ENCODE measurements at places on chromosomes 7 and 10.

DNA sequence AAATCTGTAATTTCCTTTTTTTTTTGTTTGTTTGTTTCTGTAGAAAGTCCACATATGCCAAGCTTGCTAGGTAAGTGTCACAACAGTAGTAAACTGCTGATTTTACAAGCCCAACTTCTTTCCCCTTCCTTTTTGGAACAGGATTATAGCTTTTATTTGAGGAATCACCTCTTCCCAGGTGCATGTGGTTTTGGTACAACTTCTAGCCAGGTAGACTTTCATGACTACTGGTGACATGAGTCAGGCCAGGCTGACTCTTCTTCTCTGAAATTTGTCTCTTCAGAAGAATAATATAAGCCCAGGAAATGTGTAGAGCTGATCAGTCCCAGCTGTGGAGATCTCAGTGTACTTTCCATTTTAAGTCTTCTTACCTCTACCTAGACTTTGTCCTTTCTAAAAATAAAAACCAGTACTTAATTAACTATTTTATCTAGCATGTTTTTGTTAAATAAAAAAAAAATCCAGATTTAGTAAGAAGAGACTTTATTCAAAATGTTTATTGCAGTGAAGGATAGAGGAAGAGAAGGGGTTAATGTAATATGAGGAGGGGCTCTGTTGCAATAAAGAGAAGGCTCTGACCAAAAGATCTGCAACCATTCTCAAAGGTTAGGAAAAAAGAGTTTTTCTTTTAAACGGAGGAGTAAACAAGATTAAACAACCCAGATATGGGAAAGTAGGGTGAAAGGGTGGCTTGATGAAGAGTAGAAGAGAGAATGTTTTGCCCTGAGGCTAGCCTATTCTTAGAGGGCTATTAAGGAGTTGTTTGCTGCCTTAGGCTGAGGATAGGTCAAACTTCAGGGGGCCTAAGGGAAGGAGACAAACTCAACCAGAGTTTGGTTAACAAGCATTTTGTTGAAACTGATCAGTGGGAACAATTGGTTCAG, 664.2 kb downstream of the SORCS1 start:
- DNase-seq, result no peak

DNA sequence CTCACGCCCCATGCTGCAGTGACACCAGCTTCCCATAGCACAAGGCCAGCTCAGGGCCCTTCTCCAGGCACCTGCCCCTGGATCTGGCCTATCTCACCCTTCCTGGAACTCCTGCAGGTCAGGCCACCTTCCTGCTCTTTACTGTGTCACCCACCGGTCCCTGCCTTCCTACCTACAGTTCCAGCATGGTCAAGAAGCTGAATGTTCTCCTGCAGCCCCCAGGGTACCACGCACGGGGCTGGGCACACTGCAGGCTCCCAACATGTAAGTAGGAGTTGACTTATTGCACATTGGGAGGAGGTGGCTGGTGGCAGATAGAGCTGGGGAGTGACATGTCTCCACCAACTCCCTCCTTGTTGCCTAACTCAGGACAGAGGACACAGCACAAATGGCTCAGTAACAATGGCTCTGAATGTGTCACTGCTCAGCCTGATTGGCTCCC, 14.5 kb downstream of the ITPRIP start:
- no peak for DNase-seq

DNA sequence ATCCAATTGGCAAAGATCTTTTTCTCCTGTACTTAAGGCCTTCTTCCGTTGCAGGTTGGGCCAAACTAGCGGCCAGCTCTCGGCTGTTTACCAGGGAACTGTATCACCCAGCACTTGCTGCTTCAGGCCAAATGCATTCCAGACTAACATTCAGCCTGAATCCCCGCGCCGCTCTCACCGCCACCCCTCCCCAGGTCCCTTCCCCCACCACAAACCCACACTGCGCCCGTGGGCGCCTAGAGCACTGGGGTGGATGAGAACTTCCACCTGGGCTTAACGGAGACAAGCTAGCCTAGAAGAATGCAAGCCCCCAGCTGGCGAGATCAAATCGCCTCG, 676 bp downstream of the TCAF1 start:
- peak; percentile 30 for DNase-seq

DNA sequence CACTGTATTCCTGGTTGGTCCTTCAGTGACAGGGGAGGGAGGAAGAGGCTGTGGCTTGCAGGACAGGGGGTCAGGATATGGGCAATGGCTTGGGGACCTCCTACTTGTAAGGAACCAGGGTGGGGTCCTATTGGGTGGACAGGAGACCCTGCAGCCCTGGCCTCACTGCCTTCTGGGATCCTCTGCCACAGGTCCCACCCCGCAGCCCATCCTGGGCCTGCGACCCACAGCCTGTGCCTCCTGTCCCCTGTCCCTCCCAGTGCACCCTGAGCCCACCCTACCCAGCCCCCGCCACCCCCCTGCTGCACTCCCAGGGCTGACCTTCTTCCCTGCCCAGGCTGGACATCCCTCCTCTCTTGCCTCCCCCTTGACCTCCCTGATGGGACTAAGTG, 58.7 kb upstream of the MYL10 start:
- DNase-seq, result no peak

- DNase-seq, result no peak
Observed at GRCh38 chr10:14185316-14186045, 145.2 kb downstream of the FRMD4A start.

DNA sequence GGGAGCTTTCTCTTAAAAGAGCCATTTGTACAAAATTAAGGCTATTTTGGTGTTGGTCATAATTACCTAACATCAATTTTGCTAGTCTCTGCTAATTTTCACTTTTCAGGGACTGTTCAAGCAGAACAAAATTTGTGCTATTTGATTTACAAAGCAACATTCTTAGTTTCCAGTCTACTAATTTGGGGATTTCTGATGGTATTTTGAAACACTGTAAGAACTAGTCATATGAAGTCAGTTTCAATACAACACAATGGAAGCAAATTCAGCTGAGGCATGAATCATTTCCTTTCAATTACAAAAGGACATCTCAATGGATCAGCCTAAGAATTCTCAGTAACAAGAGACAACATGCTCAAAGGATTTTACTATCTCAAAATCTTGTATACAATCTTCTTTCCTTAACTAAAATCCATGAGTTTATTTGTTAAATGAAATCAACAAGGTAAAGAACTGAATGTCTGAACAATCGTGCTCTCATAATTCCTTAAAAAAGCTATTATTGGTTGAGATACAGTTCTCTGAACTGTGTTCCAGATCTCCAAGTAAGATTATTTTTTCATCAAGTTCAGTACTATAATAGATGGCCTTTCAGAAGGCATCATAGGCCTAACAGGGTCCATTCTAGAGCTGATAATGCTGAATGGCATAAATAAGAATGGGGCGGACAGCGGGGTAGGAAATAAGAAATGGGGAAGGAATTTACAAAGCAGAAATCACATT, 144.6 kb downstream of the NRCAM start:
- no peak for DNase-seq

- no peak for DNase-seq
Observed at GRCh38 chr10:70523057-70523456, 44.5 kb downstream of the PALD1 start.

GRCh38 chr10:71309919-71310318, 9.1 kb upstream of the SLC29A3 start:
- DNase-seq, result no peak

GRCh38 chr7:117122536-117122935, 169.2 kb downstream of the ST7 start:
- DNase-seq, result no peak

DNA sequence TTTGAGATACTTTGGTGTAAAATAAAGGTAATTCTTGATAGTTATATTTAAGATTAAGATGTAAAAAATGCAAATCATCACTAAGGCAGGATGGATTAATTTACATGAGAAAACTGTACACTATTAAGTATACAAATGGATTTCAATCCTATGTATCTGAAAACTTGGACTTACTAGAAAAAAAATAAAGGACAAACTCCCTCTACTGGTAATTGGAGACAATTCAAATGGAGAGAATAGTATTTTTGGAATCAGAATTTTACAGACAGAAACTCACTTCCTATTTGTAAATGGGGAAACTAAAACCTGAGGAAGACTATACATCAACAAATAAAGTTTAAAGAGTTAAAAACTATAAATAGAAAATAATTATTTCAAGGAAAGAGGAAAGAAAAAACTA, 62.6 kb downstream of the CUL2 start:
- DNase-seq, result peak; percentile 11

- peak; percentile 65 for DNase-seq
Observed at GRCh38 chr7:2843711-2844152, 376 bp downstream of the GNA12 start.

- DNase-seq, result no peak
Observed at GRCh38 chr7:28806841-28807240, 151.3 kb downstream of the TRIL start.

DNA sequence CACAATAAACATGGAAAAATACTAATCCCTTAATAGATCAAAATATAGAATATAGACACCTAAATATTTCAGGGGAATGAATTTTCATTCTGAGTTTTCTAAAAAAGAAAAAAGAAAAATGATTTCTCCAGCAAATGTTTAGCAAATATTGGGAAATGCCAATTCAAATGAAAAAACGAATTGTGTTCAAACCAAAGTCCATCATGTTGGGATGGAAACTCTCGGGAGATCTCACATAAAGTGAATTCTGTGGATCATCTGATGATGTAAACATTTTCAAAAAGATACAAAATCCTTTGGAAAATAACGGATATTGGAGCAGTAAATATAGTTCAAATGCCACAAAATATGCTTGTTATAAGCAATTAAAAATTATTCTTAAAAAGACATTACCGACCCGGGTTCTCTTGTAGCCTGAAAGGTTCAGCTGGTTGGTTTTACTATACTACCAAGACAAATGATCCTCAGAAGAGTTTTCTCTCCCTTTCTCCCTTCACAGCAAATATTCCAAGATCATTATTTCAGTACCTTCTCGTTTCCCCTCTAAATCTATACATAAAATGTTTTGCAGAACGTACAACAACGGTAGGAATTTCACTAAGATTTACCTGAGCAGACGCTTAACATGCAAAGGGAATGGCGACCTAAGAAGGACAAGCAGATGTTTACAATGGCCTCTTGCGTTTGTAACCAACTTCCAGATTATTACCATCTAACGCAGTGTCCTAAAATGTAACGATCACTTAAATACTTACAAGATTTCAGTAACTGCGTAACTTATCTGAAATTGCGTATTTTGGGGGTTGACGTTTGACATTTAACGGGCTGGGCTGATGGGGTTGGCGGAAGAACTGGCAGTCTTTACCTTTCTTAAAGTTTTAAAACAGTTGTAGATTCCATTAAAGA, 2.5 kb downstream of the HOXA13 start:
- no peak for DNase-seq

GRCh38 chr10:90276894-90277475, 575.6 kb downstream of the KIF20B start:
- DNase-seq, result no peak

GRCh38 chr7:110205899-110206298, 885.0 kb upstream of the LRRN3 start:
- DNase-seq, result no peak

DNA sequence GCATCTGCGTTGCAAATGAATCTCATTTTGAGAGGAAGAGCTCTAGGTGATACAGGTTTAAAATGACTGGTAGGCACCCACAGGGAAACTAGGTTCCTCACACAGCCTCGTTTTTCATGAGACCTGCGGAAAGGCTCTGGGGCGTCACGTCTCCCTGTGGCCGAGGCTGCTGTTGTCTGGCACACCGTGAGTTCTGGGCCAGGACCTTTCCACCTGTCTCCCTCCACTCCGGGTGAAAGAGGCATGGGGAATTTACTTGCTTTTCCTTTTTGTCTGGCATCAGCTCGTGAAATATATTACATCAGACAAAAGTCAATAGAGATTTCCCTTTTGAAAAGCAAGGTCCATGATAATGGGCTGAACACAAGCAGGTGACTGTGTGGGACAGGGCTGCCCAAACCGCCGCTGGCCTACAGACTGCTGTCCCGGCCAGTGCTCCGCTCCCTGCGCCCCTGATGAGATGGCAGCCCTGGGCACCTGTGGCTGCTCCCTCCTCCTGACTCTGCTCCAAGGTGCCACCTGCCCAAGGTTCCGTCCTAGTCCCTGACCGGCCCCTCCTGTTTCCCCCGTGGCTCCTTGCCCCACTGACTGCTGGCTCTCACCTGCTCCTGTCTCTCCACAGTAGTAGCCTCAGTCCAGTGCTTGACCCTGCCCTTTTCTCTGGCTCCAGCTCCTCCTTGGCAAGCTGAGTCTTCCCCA, 109.6 kb downstream of the NKX6-2 start:
- no peak for DNase-seq

- no peak for DNase-seq
Observed at GRCh38 chr10:18294633-18295032, 154.4 kb downstream of the CACNB2 start.

- no peak for DNase-seq
Observed at GRCh38 chr10:78602201-78602932, 466.4 kb upstream of the ZMIZ1 start.

GRCh38 chr10:12844811-12845483, 156.6 kb downstream of the CCDC3 start:
- DNase-seq, result peak; percentile 64

- no peak for DNase-seq
Observed at GRCh38 chr7:125427676-125428075, 498.1 kb upstream of the POT1 start.

DNA sequence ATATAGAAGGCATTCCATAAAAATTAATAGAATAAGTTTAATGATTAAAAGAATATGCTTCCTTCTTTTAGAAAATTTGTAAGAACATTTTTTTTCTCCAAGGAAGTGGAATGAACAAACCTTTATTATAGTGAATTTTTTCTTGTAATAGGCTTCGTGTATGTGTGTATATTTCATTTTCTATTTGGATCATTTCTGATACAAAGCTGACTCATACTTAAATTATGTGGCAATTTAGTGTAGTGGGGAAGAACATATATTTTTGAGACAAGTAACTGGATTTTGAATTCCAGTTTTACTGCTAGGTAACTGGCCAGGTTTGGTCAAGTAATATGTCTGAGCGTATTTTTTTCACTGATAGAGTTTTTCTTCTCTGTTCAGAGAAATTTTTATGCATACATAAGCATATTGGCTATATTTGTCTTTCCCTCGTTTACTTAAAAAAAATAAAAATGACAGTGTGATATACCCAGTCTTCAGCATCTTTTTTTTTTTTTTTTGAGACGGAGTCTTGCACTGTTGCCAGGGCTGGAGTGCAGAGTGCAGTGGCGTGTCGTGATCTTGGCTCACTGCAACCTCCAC, 50.8 kb downstream of the CDK13 start:
- no peak for DNase-seq

DNA sequence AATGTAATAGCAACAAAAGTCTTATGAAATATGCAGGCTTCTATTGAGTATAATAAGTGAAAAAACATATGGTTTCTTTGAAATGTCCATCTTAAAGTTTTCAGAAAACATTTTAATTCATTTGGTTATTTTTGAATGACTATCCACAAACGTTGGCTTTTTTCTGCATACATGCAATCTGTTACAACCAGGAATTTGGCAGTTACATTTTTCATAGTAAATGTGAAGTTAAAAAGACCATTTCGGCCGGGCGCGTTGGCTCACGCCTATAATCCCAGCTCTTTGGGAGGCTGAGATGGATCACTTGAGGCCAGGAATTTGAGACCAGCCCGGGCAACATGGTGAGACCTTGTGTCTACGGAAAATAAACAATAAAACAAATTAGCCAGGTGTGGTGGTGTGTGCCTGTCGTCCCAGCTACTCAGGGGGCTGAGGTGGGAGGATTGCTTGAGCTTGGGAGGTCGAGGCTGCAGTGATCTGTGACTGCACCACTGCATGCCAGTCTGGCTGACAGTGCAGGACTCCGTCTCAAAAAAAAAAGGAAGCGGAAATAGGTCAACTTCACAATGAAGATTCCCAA, 73.9 kb upstream of the NMT2 start:
- DNase-seq, result no peak

GRCh38 chr10:37885850-37886249, 28.4 kb upstream of the ZNF248 start:
- DNase-seq, result no peak

- no peak for DNase-seq
Observed at GRCh38 chr10:96211764-96212163, 59.6 kb downstream of the BLNK start.
